ENCODE measurements at places on chromosomes 2 and 18.

DNA sequence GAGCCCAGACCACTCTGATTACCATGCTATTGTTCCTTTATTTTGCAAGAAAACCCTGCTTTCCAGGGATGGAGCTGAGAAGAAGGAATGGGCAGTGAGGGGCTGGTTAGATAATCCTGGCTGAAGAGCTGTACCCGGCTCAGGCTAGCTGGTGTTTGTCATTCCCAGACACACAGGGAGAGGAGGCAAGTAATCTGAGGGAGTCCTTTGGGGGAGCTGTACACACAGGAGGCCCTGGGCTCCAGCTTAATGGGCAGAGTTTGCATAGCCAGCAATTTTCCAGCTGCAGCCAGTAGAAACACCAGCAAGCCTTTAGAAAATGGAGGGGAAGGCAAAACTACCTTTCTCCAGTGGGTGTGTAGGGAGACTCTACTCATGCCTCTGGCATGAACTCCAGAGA is 259.3 kb downstream of the SOX11 start:
- DNase-seq: no peak

DNA sequence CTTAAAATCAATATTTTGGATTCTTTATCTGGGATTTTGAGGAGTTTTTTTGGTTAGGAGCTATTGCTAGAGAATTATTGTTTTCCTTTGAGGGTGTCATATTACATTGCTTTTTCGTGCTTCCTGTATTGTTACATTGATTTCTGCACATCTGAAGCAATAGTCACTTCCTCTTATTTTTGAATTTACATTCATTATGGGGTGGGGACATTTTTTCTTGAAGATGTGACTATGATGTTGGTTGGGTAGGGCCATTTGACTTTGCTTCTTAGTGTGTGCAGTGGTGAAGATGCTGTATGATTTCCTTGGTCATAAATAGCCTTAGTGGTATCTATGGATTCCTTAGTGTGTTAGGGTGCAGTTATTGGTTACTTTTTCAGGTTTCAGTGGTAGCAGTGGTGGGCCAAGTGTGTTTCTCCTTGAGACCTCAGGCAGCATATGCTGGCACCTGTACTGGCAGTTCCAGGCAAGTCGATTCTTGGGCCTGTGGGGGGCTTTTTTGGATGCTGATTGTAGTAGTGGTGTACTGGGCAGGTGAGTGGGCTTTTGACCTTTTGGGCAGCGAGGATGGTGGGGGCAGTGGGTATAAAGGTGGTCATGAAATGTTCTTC is 61.8 kb downstream of the ARHGAP25 start:
- no peak for DNase-seq

GRCh38 chr2:236679884-236680860 is 110.5 kb downstream of the ACKR3 start:
- no peak for DNase-seq

DNA sequence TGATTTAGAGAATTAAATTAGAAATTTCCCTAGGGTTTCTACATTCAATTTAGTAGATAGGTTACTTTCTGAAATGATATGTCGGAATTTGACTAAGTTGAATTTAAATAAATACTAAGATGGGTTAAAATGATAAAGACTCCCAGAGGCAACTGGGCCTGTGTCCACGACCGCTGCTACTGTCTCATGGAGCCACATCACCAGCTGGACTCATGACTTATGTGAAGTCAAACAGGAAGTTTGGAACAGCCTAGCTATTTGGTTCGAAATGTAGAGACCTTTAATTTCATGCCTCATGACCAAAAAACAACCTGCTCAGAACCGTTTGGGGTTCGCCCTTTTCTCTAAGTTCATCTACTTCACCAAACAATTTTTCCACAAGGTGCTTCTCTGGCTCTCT is 22.2 kb downstream of the GRHL1 start:
- no peak for DNase-seq

DNA sequence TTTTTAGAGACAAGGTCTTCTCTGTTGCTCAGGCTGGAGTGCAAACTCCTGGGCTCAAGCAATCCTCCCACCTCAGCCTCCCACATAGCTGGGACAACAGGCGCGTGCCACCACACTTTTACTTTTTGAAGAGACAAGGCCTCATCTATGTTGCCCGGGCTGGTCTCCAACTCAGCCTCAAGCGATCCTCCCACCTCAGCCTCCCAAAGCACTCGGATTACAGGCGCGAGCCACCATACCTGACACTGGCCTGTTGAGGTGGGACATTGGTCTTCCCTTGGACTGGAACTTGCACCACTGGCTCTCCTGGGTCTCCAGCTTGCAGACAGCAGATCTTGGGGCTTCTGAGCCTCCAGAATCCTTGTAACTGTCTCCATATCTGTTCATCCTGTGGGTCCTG is 75.6 kb downstream of the NDUFA10 start:
- no peak for DNase-seq

GRCh38 chr2:41314511-41315070 is 733.2 kb upstream of the PKDCC start:
- DNase-seq: no peak

DNA sequence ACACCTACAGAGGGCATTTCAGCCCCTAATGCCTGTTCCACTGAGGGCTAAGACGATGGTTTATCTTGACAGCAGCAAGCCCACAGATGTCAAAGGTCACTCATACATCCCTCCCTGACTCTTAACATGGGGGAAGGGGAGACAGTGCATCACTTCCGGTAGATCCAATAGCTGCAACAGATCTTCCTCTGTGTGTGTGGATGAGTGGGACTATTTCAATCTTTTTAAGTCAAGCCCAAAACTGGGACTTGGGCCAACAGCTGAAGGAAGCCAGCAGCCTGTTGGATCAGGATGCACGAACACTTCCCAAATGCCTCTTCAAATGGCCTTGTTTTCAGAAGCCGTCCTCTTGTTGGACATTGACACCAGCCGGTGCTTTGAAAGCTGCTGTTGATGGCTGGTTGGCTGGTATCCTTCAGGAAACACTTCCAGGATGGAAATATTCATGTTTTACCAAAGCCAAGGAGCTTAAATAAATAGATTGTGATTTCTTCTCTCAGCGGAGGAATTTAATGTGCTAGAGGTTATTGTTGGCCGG is 59.2 kb downstream of the IL1R2 start:
- no peak for DNase-seq
